ENCODE measurements at places on chromosomes 3 and 15.
A peak's percentile ranks its signal among the peaks of the same experiment; 100 is the strongest.

DNA sequence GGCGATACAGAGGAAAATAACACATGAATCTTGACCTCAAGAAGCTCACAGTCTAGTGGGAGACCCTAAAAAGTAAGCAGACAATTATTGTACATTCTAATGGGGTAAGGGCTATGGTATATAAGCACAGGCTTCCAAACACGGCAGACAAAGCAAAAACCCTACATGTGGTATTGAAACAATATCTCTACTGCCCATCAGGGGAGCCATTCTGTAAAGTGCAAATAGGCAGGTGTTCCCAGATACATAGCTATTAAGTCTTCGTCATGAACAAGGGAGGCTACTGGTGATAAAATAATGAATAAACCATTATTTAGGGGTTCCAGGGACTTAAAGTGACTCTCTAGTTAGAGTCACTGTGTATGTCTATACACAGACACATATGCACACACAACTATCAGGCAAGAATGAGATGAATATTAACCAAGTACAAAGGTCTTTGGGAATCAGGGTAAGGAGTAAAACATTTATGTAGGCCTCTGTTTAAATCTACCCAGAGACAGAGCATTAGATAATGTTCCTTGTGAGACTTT, 38.7 kb upstream of the ASB14 start:
- no peak for DNase-seq

DNA sequence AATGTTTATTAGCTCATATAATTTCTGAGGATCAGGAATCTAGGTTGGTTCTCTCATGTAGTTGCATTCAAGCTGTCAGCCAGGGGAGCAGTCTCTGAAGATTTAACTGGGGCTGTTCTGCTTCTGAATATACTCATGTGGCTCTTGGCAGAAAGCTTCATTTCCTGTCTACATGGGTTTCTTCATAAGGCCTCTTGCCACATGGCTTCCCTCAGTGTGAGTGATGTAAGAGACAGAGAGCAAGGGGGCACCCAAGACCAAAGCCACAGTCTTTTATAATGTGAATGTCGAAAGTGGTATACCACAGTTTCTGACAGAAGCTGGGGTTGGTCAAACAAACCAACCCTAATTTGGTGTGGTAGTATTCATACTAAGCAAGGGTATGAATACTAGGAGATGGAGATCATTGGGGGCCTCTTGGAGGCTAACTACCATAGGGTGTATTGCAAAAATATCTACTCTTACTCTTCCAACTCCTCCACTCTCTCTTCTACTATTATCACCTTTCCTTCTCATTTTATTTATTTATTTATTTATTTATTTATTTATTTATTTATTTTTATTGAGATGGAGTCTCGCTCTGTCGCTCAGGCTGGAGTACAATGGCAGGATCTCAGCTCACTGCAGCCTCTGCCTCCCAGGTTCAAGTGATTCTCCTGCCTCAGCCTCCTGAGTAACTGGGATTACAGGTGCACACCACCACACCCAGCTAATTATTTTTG, 123.8 kb downstream of the B3GALNT1 start:
- DNase-seq: no peak

DNA sequence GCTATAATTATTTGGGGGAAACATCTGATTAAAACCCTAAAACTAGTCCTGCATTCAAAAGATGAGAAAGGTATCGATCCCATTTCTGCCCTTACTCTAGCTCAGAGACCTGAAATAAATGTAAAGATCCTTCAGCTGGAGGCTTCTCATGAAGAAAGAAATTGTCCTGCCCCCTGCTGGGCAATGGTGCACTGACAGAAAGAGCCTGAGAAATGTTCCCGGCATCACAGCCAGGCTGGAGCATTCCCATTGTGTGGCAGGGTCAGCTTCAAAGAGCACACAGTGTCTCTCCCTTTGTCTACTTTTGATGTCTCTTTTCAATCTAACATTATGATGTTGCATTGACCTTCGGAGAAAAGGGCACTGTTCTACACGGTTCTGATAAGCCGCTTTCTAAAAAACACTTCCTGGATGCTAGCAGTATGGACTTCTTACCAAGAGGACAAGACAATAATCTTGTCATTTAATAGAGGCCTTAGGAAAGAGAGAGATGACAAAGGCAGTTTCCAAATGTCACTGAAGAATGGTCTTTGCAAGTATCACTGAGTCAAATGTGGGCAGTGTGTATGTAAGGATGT, 287.5 kb downstream of the MAGI1 start:
- DNase-seq: peak; percentile 64

DNA sequence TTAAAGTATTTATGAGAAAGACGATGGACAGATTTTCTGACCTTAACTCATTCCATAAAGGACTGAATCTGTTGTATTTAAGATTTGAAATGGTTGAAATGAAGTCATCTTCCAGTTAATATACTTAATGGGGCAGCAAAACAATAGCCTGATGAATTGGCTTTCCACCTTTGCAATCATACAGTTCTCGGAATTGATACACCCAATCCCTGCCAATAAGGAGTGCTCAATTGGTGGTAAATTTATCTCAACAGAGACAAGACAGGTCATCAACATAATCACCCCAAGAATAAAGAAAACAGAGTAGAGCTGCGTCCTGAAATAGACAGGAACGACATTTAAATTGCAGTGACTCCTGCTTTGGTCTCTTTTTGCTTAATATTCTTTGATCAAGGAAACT, 11.2 kb downstream of the ANXA2 start:
- DNase-seq: no peak

- DNase-seq: no peak
Measured at GRCh38 chr3:8460050-8460708, 41.4 kb upstream of the LMCD1 start.

DNA sequence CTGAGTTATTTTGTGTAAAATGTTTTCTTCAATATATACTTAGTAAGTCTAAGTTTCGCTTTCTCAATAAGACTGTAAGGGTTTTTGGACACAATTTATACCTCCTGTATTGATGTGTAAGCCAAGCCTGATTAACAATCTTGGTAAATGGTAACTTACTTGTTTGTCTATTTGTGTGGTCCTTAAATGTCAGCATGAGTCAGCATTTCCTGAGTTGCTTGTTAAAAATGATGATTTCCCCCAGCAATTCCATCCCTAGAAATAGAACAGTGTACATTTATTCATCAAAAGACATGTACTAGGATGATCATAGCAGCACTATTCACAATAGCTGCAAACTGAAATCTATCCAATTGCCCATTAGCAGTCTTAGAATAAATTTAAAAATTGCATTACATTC, 53.4 kb upstream of the LRIG1 start:
- DNase-seq: peak; percentile 29

- no peak for DNase-seq
Measured at GRCh38 chr3:39707314-39707909, 102.0 kb upstream of the MYRIP start.

DNA sequence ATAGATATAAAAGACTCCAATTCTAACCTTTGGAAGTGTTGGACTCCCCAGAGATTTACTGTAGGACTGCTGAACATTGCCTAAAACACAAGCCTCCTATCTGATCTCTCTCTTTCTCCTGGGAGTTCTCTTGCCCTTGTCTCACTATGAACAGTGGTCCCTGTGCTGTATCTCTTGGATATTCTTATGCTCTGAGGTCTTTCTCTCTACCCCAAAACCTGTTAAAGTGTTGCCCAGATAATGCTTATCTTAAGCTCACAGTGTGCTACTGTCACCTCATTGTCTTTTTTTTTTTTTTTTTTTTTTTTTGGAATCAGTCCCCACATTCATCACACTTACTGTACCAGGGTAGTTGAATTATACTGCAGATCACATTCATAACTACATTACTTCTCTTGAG, 131.0 kb upstream of the CBLB start:
- DNase-seq: no peak

- no peak for DNase-seq
Measured at GRCh38 chr3:147008886-147009285, 397.5 kb downstream of the ZIC4 start.

DNA sequence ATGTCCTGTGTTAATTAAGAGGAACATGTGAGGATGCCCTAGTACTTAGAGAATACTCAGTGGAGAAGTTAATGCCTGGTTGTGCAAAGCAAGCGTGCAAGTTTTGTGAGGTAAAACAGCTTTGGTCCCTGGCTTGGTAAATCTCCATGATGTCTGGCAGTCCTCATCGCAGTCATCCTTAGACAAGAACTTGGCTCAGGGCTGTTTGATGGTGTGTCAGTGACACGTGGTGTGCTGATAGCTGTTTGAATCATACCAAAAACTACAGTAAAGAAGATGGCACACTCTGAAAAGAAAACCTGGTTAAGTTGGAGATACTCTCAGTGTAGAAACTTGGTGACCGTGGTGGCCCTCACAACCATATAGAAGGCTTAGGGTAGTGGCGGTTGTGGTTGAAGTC, 361.7 kb downstream of the FEZF2 start:
- no peak for DNase-seq

GRCh38 chr15:41233367-41233771, 2.3 kb downstream of the CHP1 start:
- no peak for DNase-seq

DNA sequence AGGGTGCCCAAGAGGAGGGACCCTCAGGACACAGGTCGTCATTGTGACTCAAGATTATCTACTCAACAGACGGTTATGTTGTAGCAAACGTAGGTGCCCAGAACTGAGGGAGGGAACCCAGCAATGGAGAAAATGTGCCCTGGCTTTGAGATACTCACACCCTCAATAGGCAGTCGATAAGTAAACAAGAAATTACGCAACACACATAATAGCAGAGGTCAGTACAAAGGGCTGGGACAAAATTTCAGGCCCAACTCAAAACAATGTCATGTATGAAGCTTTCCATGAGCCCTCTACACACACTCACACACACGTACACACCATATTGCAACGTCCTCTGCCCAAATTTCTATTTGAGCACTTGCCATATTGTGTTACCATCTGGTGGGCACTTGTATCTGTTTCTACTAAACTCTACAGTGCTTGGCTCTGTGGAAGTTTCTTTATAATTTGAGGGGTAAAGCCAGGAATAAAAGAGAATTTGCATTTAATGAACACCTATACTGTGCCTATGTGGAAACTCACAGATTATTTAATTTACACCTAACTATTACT, 114.6 kb upstream of the TRIM42 start:
- no peak for DNase-seq

GRCh38 chr3:196604548-196604947, 34.9 kb upstream of the NRROS start:
- DNase-seq: no peak

- peak; percentile 73 for DNase-seq
Measured at GRCh38 chr3:50370594-50370993, 11.3 kb upstream of the TMEM115 start.

- no peak for DNase-seq
Measured at GRCh38 chr15:63815211-63815610, 18.5 kb downstream of the HERC1 start.

GRCh38 chr3:179336345-179336929, 11.1 kb upstream of the MFN1 start:
- DNase-seq: no peak

DNA sequence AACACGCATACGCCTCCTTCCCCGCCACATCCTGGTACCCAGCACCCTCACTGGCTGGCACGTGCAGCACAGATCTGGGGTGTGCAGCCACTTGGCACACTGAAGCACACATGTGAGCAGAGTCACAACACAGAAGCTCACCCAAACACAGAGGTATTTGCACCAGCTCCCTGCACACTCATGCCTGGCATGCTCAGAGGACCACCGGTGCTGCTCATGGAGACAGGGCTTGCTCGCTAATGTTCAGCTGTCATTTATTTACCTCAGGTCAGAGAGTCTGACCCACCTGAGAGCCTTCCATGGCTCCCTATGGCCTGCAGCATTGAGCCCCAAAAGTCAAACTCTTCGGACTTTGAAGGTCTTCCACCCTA, 70.4 kb downstream of the ADAMTS7 start:
- no peak for DNase-seq

DNA sequence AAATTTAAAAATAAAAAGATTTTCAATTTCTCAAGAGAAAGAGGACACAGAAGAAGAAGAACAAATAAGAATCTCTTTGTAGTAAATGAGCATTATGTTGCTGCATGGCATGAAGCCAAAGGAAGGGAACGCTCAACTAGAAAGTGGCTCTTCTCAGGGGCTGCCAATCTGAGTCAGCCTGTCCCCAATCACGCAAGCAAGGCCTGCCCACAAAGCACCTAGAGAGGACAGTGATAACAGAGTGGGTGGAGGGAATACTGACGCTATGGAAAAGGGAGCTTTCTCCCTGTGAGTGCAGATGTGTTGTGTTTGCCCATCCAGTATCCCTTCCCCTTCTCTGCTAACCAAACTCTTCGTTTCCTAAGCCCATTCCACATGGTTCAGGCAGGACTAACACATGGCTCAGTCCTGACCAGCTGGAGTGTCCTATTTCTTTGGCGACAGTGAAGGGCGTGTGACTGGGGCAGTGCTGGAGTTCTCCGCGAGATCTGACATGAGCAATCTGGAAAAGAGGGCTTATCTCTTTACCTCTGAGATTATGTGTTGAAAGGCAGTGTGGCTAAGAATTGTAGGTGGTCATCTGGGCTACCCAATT, 14.2 kb downstream of the FBN1 start:
- peak; percentile 57 for DNase-seq

GRCh38 chr15:76114561-76114960, 54.8 kb downstream of the TMEM266 start:
- DNase-seq: no peak

GRCh38 chr3:183254487-183255347, 1.7 kb downstream of the B3GNT5 start:
- peak; percentile 67 for DNase-seq

GRCh38 chr3:130558366-130558765, 41.4 kb downstream of the COL6A6 start:
- DNase-seq: no peak

Data from lung (tissue), 17 donors.